ENCODE measurements at places on chromosomes 3 and 15. TPM values are rescaled to one million over a fixed set of nuclear protein-coding genes. Genes with fewer than 3 reads are reported as not detected.
A peak's percentile ranks its signal among the peaks of the same experiment; 100 is the strongest.

Gene OSTN
- not detected for total RNA-seq

Gene STAC
- 0.43 TPM for total RNA-seq

GRCh38 chr3:160210799-160211221 is 14.4 kb upstream of the C3orf80 start:
- peak; percentile 31 for DNase-seq

DNA sequence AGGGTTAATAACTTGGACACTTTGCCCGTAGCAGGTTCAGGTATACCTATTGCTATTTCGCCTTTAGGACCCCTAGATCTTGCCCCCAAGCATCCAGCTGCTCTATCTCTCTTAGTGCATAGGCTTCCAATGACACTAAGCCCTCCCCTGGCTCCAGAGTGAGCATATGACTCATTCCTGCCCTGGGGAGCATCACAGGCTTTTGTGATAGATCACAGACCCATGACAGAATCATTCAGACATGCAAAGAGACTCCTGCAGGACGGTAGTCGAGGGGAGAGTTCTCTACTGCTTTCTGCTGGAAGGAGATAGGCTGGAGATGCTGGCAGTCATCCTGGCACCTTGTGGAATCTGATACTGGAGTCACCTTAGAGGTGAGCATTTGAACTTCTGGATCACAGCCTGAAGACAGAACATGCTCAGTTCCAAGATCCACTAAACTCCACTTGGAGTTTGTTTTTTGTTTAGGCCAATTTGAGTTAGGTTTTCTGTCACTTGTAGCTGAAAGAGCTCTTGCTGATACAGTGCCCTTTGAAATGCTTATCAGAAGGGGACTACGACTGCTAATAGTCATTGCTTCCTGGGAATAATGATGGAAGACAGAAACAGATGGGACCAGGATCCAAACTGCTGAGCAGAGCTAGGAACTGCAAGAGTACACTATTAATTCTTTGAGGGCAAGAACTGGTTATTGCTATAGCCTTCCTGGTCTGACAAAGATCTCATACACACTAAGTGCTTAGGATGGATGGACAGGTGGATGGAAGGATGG is 11.0 kb downstream of the LYSMD2 start:
- DNase-seq = peak; percentile 35

- DNase-seq = no peak
These were observed 44.2 kb downstream of the SGO1 start for GRCh38 chr3:20141851-20142250.

DNA sequence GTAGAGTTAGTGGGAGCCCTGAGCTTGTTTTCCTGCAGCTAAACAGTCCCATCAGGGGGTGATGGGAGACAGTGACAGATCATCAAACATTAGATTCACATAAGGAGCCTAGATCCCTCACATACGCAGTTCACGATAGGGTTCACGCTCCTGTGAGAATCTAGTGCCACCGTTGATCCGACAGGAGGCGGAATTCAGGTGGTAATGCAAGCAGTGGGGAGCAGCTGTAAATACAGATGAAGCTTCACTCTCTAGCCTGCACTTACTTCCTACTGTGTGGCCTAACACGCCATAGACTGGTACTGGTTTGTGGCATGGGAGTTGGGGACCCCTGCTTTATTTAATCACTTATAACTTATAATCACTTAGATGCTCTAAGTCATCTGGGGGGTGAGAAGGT is 179.1 kb downstream of the AKAP13 start:
- no peak for DNase-seq

Data from mucosa of descending colon (tissue), 3 donors.